ENCODE measurements at places on chromosomes 4 and X.

DNA sequence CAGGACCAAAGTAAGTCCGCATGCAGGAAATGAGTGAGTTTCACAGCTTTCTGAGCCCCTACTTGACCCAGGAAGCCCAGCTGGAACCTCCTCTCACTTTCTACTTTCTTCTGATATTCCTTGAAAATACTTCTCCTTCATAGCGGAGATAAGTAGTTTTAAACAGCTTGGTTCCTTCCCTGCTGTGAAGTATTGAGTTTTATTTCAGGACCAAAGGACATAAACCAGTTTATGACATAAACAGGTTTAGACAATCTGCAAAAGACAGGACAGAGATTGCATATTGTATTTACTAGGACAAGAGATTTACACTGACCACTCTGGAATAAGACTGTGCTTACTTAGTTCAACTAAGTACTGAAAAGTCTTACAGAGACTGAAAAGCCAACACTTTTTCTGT, 54.8 kb downstream of the PAGE2 start:
- no peak for DNase-seq

DNA sequence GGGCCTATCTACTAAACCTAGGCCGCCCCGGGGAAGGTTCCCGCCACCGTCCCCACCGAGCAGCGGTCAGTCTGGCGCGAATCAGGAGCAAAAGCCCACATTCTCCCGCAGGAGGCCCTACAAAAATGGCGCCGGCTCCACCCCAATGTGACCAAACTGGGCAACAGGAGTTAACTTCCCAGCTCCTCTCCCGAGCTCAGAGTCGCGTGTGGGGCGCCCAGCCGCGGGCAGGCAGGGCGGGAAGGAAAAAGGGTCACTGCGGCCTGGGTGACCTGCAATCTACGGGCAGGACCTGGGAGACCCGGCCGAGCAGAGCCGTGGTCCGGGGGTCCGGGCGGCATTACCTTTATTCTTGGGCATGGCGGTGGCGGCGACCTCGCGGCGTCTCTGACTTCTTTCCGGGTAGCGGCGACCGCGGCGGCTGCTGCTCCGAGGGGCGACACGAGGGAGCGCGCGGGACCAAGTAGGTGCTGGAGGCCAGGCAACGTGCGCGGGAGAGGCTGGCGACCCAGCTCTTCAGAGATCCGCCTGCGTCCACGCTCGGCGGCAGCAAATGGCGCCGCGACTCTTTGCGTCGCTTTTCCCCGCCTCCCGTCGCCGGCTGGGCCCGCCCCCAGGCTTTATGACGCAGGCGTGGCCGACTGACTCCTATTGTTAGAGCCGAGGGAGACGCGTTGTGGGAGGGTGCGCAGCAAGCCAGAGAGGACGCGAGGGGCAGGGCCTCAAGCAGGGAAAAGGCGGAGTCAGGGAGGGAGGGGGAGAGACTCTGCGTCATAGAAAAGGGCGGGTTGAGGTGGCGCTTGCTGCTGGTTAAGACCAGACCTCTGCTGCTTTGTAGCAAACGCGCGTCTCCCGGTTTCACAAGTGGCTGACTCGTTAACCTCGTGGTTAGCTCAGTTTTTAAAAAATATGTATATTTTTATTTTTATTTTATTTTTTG, at the start of gene EIF1AX:
Gene EIF1AX (minus strand): TSS at position 558 of the 940 bp plus-strand sequence. CDS start 198 bp downstream, at position 360.
- DNase-seq, result peak; percentile 97

- peak; percentile 82 for DNase-seq
Measured at GRCh38 chr4:4854649-4855295, 4.7 kb upstream of the MSX1 start.

DNA sequence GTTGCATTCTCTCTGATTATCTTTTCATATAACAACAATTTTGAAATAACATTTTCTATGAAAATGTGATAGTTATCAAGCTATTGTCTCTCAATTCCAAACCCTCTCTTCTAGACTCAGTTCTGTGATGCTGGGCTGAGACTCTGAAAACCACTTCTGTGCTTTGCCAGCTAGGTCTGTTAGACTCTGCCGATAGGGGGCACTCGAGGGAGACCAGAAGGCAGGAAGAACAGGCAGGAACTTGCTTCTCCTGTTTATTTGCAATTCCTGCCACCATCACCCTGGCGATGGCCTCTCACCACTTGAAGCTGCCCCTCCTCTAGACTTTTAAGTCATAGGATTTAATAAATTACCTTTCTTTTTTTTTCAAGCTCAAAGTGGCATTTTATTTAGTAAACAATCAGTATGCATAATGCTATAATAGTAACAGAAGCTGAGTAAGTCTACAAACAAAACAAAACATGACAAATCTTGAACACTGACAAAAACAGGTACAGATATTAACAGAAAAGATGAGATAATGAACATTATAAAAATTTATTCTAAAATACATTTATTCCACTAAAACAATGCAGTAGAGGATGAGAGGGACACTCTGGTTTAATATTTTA, 49.7 kb downstream of the RASL11B start:
- peak; percentile 82 for DNase-seq

GRCh38 chrX:103376979-103377324, 614 bp downstream of the BEX3 start:
- DNase-seq, result peak; percentile 77

GRCh38 chr4:13994016-13994415, 366.5 kb upstream of the BOD1L1 start:
- DNase-seq, result no peak

DNA sequence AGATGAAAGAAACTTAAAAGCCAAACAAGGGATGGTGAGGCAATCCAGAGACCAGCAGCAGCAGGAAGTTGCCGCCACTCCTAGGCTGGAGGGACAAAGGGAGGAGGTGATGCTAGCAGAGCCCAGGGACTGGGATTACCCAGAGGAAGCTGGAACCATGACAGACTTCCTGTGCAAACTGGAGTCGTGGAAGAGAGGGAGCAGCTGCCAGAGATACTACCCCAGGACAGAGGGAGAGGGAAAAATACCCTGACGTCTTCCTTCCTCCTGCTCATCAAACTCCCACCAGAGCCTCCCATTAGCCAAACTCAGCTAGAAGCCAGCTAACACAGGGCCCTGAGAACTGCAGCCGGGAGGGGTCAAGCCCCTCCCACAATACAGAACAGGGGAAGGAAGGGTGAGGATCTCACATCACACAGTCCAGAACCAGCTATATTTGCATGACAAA, 101.2 kb upstream of the KLF3 start:
- no peak for DNase-seq

DNA sequence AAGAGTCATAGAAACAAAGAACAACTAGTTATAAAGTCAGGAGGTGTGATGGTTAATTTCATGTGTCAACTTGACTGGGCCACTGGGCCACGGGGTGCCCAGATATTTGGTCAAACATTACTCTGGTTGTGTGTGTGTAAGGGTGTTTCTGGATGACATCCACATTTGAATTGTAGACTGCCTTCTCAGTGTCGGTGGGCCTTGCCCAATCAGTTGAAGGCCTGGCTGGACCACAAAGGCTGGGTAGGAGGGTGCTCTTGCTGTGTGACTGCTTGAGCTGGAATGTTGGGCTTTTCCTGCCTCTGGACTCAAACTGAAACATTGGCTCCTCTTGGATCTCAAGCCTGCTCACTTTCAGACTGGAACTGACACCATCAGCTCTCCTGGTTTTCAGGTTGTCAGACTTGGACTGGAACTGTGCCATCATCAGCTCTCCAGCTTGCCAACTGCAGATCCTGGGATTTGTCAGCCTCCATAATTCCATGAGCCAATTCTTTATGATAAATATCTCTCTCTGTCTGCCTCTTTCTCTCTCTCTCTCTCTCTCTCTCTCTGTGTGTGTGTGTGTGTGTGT, 41.4 kb downstream of the CLDN34 start:
- no peak for DNase-seq

DNA sequence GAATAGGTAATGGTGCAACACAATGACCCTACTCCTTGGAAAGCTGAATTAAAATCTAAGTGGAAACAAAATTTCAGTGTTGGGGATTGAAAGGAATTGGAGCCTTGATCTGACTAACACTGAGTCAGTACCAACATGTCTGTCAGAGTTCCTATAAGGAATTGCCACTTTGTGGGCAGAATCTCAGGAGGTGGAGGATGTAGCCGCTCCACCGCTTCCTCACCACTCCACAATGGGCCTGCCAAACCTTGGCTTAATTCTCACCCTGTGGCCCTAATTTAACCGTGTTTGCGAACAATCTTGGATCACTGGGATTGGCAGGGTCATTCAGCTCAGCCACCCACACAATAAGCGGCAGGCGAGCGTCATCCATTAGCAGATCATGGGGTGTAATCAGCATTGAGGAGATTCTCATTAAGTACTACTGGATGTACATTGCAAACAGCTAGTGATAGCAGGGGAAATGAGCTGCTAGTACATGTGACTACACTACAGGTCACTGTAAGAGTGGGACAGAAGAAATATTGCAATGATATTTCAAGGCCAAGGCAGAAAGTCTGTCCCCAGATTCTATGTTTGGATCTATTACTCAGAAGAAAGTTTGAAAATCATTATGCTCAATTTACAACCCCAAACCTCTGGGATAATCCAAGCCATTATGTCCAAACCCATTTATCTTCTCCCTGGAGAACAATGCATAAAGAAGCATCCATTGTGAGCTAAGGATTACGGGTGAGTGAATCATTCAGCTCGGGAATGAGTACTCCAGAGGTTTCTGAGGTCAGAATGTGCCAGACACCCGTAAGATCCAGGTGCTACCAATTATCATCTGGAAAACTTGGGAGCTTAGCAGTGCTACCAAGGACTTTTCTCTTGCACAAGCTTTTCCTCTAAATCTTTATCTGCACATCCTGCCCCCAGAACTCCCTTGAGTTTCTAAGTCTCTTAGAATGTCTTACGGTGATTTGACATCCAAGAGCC, 5.8 kb downstream of the SRPX start:
- peak; percentile 54 for DNase-seq

Data from eye (tissue), 1 donor.